ENCODE measurements at places on chromosomes 11 and 22.

DNA sequence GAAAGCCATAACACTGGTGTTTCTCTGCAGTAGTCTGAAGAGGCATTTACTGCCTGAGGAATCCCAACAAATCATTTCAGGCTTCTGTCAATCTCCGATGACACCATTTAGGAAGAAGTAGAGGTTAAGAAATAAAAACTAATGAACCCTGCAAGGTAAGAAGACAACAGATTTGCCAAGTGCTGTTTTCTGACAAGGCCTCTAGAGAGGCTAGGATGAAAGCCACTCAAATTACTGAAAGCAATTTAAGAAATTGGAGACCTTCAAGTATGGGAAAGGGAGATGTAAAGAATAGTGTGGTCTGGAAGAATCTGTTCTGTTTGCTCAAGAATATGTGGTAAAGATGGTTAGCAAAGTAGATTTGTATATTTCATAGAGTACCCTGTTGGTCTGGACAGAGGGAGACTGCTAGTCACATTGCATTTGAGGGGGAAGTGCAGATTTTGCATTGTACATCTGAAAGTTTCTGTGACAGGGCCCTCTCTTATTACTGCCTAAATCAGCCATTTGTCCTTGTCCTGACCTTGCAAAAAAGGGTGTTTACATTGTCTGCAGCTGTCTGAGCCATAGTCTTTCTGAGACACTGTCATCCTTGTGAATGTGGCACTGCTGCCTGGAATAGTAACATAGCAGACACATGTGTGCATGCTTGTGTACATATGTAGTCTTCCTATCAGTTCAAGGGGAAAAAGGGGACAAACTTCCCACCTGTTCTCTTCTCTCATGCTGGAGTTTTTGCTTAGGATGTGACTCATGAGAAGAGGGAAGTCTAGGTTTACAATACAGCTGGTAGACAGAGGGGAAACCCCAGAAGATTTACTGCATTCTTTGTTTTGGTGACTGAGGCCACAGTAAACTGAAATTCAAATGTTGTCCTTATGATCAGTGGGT is 640.2 kb upstream of the KIRREL3 start:
- no peak for DNase-seq

- no peak for DNase-seq
Measured at GRCh38 chr11:17073370-17074027, 4.0 kb downstream of the RPS13 start.

DNA sequence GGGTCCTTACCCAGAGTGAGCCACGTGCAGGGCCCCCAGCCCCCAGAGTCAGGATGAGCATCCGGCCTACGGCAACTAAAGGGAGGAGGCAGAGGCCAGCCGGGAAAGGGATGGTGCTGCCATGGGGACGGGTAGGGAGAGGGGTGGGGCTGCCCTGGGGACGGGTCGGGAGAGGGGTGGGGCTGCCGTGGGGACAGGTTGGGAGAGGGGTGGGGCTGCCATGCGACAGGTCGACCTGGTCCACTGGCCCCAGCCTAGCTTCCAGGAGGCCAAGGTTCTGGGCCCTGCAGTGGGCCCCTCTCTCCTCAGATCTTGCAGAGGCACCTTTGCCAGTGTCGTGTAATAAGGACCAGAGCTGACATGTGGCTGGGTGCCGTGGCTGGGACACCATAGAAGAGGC is 187.7 kb downstream of the BRD1 start:
- no peak for DNase-seq

DNA sequence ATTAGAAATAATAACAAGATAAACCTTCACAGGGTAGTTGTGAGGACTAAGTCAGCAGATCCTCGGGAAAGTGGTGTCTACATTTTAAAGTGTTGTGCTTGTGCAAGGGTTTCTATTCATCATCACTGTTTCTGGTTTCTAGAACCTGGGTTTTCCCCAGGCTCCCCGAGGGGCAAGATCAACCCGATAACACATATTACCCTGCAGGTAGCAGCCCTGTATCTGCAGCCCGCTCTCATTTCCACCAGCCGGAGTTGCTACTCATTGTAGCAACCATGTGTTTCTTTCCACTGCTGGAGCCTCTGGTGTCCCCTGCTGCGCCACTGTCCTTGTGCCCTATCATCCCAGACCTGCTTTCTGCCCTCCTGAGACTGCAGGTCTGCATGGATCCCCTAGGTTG is 67.0 kb downstream of the MIAT start:
- no peak for DNase-seq

DNA sequence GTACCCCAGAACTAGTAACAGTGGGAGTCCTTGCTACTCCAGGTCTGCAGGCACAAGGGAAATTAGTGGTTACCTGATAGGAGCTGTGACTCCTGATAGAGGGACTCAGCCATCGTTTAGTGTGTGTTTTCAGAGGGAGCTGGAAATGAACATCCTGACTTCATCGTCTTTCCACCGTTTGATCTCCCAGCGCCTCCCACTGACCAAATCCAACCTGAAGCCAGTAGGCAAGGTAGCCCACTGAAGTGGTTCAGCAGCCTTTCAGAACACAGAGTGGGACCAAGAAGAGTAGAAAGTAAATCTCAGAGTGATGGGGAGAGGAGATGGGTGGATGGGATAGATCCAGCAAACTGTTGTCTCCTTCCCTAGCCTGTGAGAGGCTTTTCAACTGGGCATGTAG is 385.9 kb downstream of the INSC start:
- no peak for DNase-seq

- no peak for DNase-seq
Measured at GRCh38 chr22:35523167-35523947, 17.3 kb upstream of the RASD2 start.

- DNase-seq = no peak
Measured at GRCh38 chr11:17159441-17159840, 48.3 kb downstream of the PIK3C2A start.

DNA sequence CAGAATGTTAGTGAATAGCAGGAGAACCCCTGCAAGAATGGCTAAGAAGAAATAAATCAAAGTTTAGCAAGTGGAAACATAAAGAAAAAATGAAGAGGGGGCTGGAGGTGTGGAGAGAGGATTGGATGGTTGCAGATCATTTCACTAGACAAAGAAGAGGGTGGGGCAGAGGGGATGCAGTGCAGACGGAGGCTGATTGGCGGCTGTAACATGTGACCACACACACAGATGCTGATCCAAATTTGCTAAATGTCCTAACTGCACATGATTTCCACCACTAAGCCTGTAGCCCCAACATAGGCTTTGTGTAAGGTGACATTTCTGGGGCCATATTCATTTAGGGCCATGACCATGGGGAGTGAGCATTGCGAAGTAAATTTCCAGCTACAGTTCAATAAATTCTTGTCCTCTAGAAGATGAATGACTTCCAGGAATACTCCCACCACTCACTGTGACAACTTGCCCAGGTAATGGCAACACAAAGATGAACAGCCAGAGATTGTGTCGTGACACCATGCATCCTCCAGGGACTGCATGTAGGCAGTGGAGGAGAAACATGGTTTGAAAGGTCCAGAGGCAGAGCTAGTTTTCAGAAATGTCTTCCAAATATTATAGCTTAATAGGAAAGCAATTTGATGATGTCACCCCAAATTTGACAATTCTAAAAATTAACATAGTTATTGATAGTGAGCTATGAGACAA is 6.8 kb downstream of the KRTAP5-11 start:
- DNase-seq = no peak

DNA sequence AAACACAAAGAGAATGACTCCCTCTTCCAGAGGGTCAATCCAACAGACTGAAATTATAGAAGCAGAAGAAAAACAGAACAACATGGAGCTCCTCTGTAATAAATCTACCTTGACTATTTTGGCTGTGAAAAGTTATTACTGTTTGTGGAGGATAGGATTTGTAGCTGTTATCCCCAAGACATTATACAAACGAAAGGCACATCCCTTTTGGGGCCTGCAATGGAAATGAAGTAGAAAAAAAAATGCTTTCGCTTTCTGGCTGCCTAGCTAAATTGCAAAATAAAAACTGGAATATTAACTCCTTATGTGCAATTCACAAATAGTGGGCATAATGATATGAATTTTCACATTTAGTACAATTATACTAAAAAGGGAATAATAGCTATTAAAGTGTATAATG is 123.8 kb upstream of the CCDC179 start:
- DNase-seq = no peak

- DNase-seq = no peak
Measured at GRCh38 chr22:31394326-31394725, 5.1 kb upstream of the DRG1 start.

GRCh38 chr11:65382804-65383368 is 440 bp upstream of the SLC25A45 start:
- DNase-seq = no peak

DNA sequence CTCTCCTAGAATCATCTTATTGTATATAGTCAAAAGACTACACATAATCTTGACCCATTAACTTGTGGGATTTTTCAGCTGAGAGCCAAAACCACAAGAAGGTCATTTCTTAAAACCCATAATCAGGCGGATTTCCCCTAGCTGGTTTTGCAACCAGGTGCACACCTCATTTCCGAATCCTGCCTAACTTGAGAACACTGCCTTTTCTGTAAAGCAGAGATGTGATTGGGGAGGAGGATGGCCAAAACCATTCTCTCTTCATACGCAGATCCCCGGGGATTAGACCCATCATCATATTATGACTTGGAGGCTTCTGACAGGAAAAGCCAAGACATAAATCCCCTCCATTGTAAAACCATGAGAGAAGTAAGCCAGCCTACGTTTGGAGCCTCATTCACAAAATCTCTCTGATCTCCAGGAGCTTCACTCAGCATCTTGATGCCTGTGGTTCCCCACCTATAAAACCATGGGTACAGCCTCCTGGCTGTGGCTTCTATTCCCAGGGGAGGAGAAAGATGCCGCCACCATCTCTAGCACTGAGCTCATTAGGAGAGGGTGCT is 191.3 kb downstream of the KIF18A start:
- no peak for DNase-seq

GRCh38 chr22:22936915-22937656 is 49.5 kb downstream of the IGLL5 start:
- no peak for DNase-seq

- DNase-seq = no peak
Measured at GRCh38 chr11:93155738-93156137, 42.1 kb downstream of the SLC36A4 start.

GRCh38 chr11:12674936-12675696 is 895 bp downstream of the TEAD1 start:
- DNase-seq = no peak

- no peak for DNase-seq
Measured at GRCh38 chr11:86136538-86136937, 67.7 kb upstream of the PICALM start.

GRCh38 chr11:67303835-67304411 is 593 bp downstream of the SSH3 start:
- no peak for DNase-seq

GRCh38 chr22:41201141-41201540 is 4.0 kb upstream of the L3MBTL2 start:
- no peak for DNase-seq

- DNase-seq = no peak
Measured at GRCh38 chr22:19275919-19276600, 15.5 kb downstream of the CLTCL1 start.

DNA sequence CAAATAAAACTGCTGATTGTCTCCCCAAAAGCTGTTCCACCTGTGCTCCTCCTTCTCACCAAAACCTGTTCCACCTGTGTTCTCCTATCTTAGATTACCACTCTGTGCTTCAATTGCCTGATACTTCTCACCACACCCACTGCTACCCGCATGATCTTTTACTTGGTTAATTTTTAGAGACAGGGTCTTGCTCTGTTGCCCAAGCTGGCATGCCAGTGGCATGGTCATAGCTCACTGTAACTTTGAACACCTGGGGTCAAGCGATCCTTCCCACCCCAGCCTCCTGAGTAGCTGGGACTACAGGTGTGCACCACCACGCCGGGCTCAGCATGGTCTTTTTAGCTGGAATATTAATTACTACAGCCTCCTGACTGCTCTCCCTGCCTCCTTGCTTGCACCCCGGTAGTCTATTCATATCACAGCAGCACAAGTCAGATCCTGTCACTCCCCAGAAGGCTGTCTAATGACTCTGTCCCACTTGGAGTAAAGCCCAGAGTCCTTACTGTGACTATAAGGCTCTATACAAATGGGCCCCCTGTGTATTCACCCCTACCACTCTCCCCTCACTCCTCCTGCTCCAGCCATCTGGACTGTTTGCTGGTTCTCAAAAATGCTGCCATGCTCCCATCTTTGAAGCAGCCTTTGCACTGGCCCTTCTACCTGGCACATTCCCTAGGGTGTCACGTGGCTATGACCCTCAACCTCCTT is 3.5 kb downstream of the C11orf91 start:
- no peak for DNase-seq

DNA sequence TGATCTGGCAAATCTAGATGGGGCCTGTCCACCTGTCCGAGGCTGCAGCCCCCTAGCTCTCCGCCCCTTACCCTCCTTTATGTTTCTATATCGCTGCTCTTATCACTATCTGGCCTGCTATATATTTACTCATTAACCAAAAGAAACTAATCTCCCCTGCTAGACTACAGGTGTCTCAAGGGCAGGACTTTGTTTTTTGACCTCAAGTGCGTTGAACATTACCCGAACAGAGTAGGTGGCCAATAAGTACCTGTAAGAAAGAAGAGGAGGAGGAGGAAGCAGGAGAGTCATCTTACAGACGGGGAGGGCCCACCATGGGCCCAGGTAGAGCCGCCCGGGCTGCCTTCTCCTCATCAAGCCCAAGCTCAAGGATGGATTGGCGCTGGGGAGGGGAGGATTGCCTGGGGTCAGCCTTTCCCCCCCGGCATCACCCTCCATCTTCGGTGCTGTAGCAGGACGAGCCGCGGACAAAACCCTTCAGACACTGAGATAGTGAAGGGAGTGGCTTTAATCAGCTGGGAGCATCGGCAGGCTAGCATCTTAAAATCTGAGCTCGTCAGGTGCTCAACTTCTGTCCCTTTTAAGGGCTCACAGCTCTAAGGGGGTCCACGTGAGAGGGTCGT is 1.2 kb upstream of the P2RY6 start:
- no peak for DNase-seq

- DNase-seq = no peak
Measured at GRCh38 chr11:17958446-17958845, 54.4 kb downstream of the SERGEF start.

GRCh38 chr11:29364006-29364405 is 652.8 kb downstream of the KCNA4 start:
- DNase-seq = no peak

DNA sequence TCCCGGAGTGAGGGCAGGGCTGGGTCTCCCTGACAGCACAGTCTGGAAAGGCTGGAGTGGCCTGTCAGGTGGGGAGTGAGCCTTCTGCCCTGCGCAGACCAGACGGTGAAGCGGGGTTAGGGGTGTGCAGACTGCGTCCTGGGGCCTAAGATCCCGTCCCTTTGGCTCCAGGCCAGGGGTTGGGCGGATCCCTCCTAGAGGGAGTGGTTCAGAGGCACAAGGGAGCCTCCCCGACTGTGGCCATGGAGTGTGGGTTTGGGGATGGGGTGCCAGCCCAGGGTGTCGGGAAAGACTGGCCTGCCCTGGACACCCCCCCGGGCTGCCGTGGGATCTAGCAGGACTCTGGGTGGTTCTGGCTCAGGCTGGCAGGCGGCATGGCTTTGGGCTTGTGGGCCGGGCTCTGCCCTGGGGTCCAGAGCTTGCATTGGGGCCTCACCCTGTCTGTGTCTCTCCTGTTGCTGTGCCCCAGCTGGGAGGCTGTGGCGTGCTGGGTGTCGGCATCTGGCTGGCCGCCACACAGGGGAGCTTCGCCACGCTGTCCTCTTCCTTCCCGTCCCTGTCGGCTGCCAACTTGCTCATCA is 19.5 kb downstream of the TSPAN4 start:
- DNase-seq = no peak
